ENCODE measurements at places on chromosomes 1 and 21.

DNA sequence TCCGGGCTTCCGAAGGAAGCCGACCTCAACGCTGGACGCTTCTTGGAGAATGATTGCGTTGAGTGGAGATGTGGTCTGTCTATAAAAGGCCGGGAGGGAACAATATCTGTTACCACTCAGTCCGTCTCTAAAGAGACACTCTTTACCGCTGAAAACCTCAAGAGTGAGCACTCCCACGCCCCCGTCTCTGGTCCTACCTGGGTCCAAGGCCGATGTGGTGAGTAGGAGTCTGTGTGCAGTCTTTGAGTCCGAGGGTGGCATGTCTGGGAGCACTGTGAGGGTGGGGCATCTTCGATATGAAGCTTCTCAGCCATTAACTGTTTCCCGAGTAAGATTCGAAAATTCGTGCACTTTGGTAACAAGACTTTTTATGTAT lies 576 bp downstream of the ZFP69 start:
- peak; percentile 38 for DNase-seq

GRCh38 chr21:25409978-25410377 lies 197.3 kb downstream of the MRPL39 start:
- DNase-seq = no peak

- DNase-seq = no peak
These were observed 261.9 kb downstream of the HHIPL2 start for GRCh38 chr1:222286011-222286410.

DNA sequence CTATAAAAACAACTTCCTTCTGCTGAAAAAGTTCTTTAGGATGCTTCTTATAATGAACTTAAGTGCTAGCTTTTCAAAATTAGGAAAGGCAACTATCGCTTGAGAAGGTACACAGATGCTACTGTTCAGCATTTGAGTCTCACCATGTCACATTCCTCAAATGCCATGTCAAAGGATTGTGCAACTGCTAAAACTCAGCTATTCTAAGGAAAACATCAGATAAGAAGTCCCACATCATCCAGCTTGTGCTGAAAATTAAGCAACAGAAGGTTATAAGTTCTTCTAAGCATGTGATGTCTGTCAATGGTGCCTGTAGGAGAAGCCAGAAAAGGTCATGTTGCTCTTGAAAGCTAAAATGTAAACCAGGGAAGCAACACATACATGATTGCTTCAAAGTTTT lies 36.5 kb downstream of the MCOLN2 start:
- DNase-seq = no peak

GRCh38 chr1:72137656-72138055 lies 144.7 kb downstream of the NEGR1 start:
- no peak for DNase-seq

DNA sequence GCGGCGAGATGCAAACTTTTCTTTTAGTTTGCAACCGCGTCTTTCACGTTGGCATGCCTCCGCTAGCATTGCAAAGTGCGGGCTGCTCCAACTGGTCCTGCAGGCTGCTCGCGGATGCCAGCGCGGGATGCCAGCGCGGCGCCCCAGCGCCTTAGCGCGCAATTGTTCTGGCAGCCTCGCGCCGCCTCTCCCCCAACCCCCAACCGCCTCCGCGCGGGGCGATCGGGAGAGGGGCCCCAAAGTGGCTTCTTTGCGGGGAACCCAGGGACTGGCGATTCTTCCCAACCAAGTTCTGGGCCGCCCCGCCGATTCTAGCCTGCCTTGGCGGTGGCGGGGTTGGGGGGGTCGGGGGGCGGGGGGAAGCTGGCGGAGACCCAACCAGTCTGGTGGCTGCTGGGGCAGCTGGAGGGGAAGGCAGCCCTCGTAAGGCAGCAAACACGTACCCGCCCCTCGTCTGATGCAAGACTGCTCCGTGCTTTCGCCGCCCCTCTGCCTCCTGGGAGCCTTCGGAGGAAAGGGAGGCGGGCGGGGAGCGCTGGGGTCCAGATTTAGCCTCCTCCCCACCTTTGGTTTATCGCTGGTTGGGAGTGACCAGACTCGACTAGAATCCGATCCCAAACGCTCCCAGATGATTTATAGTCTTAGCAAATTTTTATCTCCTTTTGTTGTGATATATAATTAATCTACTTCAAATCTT lies 756 bp downstream of the PHGDH start:
- DNase-seq = peak; percentile 76

DNA sequence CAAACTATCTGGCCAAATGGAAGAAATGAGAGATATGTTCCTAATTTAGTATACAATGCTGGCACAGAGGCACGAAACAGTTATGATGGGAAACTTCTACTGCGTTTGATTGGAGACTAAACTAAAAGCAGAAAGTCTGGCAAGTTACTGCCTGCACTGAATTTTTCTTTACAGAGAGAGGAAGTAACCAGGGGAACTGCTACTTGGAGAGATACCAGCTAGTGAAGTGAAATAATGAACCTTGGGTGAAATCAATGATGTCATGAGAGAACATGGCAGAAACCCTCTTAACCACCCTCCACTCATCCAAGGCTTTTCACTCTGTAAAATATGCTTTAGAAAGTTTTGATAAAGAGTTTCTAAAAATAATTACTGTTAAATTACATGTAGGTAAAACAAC lies 29.3 kb downstream of the NIBAN1 start:
- no peak for DNase-seq

DNA sequence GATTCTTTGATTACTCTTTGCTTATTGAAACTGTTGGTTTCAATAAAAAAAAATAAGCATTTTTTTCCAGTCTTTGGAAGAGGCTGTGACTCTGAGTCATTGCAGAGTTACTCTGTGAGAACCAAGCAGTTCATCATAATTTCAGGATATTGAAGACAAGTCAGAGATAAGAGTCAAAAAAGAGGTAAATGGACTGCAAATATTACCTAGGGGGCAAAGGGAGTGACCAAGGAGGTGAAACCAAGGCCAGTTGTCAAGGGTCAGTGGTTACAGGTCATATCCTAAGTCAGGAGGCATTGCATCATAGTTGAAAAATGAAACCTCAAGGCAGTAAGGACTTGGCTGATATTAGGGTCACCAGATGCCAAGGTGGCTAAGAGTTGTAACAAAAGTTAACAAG lies 597.1 kb upstream of the USP24 start:
- no peak for DNase-seq

GRCh38 chr1:61711969-61712368 lies 13.0 kb downstream of the TM2D1 start:
- DNase-seq = no peak

Measured in mesothelial cell of epicardium (in vitro differentiated cells).